ENCODE measurements at places on chromosomes 3 and 15.
A peak's percentile ranks its signal among the peaks of the same experiment; 100 is the strongest.

DNA sequence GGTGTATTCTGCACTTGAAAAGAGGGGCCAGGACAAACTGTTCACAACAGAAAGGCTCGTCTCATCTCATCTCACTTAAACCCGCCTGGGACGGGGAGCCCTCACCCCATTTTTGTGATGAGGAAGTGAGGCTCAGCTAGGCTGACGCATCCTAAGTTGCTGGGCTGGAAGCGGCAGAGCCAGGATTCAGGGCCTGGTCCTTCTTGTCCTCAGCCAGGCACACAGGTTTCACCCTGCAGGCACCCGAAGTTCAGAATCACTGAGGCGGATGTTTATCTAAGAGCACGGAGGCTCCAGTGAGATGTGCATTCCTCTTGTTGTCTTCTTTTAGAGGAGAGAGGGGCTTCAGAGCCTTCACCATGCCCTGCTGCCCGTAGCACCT is 51.1 kb upstream of the PLXNA1 start:
- no peak for DNase-seq

DNA sequence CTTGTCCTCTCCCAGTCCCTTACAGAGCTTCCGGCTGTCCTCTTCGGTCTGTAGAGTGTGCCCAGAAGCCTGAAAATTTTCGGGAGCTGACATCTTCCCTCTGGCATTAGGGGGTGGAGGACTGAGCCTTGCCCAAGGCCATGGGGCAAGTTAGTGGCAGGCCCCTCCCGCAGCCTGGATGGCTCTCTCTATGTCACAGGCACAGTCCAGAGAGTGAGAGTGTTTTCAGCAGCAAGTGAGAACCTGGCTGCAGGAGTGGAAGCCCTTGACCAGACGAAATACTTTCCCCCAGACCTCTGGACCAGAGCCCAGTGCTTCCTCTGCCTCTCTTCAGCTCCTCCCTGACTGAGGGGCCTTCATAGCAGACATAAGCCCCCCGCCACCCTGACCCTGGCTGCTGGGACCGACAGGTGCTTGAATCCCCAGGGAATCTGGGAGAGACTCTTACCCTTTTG is 50.5 kb upstream of the SEC22A start:
- DNase-seq = no peak

DNA sequence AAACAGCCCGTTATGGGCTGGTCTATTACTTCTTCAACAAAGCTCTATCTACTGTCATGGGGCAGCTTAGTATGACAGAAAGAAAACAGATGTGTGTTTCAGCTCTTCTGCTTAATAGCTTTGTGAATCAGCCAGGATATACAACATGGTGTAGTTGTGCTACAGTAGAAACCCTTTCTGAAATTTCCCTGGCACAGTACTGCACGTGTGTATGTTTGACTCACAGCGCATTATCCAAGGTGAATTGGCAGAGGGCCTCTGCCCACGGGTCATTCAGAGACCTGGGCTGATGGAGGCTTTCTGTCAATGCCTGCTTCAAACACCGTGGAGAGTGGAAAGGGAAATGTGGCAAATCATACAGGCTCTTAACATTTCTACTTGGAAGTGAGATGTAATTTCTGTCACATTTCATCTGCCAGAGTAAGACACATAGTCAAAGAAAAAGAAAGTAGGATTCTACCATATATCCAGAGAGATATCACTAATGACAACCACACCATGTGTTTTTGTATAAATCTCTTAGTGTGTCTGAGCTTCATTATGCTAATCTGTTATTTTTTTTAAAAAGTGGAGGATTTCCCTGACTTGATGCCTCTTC is 505.1 kb downstream of the CNTN4 start:
- DNase-seq = no peak

- no peak for DNase-seq
These were observed 18.7 kb downstream of the TNFAIP8L3 start for GRCh38 chr15:51075826-51076523.

DNA sequence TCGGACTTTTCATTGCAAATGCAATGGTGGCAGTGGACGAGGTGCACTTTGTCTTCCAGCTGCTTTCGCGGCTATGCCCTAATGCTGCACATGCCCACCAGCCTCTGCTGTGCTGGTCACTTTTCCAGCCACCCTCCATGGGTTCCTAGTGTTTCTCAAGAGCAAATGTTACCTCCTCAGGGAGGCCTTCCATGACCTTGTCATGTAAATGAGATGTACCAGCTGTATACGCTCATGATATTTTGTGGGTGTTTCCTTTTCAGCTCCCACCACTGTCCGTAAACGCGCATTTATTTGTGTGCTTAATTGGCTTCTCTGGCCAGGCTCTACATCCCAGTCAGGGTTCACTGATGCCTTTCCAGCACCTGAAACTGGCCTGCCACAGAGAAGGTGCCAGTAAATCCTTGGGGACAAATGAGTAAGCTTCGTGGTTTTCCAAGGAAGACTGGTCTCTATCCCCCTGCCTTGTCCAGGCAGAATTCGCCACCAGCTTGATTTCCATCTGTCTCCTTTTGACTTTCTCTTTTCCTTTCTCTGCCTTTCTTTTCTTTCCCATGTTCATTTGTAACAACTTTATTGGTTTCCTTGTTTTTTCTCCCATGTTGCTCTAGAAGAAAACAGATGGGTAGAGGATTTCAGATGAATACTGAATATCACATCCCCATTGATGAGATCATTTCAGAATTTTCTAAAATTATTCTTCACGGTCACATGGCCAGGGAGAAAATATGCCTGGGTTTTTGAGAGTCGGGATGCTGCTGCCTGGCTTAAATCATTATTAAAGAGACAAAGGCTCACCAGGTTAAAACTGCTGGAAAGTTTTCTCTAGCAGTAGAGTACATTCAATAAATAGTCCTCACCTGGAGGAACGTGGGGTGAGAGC is 82.5 kb downstream of the CHST2 start:
- DNase-seq = no peak

GRCh38 chr3:183070892-183071291 is 28.4 kb downstream of the MCCC1 start:
- DNase-seq = no peak

- DNase-seq = no peak
These were observed 10.0 kb upstream of the GRAMD1C start for GRCh38 chr3:113828600-113828999.

DNA sequence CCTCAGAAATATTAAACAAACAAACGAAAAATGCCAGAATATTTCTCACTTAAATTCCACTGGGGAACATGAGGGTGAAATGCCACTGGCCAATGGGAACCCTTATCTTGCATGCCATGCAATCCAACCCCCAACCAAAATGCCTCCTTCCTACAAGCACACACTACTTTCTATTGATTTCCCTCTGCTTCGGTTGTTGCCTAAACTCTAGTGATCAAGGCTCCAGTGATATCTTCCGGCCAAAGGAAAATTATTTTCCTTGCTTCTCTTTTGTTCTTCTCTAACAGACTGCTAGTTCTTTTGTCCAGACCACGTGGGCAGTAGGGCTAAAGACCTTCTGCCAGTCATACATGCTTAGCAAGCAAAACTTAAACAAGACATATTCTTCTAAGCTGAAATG is 115.7 kb downstream of the TMCC1 start:
- DNase-seq = no peak

- DNase-seq = no peak
These were observed 157.5 kb upstream of the FRG2C start for GRCh38 chr3:75506603-75507002.

DNA sequence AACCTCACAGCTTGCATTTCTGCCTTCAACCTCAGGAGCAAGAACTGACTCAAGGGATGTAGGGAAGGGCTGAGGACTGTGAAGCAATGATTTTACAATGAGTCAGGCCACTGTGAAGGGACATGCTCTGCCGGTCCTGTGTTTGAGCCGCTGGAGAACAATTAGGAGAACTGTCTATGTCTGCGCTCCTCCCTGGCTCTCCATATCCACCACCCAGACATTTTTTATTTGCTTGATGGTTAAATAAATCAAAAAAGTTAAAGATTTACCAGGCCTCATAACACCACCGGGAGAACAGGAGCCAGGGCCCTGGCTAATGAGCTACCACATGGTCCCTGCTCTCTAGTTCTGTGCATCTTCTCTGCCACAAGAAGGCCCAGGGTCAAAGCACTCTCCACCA is 29.6 kb downstream of the SEC61A1 start:
- DNase-seq = no peak

DNA sequence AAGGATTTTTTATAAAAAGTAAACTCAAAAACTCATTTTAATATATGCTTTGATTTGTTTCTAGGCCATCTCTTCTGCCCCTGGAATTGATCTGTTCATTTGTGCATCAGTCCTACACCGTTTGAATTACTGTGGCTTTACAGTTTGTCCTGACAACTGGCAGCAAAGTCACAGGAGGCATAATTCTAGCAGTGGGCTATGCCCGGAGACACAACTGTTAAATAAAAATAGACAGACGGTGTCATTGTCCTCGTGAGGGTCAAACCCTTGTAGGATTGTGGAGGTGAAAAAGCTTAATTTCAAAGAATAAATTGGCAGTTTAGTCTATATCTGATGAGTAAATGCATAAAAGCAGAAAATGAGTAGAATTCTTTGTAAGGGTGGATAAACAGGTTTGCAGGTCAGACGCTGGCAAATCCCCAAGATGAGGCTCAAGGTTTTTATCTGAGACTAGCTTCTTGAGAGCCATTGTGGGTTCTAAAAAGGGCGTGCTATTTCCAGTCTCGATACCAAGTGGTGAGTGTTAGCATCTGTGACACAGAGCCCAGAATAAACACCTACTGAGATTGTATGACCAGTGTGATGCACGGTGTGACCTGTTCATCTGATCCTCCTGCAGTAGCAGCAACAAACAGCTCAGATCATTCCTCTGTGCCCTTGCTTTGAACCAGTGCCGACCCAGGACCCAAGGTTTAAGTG is 51.5 kb upstream of the SLCO3A1 start:
- DNase-seq = no peak

DNA sequence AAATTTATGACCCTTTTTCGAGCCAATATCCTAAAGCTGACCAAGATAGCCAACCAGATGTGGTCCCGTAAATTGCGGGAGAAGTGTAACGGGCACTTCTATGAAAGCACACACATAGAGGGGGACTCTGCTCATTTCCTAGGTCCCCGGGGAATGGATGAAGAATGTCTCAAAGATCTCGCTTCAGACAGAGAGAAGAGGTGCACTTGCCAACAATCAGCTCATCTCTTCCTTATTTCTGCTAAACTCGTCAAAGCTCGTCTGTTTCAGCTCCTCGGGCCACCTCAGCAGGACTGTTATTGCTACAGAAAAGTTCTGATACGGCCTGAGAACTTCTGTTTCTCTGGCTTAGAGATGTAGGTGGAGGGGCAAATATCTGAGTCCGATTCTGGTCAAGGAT is 71.8 kb downstream of the TM2D3 start:
- no peak for DNase-seq

DNA sequence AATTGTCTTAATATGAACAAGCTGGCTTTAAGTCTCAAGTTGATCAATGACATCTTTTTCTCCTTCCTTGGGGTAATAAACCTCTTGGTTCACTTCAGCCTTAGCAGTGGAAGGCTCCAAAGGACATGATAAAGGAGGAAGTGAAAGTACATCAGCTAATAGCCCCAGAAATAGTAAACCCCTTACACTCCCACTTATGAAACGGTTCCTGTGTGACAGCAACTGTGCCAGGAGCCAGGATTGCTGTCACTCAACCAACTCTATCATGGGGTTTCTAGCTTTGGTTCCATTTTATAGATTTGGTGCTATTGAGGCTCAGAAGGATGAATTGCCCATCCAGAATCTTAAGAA is 216.7 kb downstream of the ABHD5 start:
- DNase-seq = no peak

DNA sequence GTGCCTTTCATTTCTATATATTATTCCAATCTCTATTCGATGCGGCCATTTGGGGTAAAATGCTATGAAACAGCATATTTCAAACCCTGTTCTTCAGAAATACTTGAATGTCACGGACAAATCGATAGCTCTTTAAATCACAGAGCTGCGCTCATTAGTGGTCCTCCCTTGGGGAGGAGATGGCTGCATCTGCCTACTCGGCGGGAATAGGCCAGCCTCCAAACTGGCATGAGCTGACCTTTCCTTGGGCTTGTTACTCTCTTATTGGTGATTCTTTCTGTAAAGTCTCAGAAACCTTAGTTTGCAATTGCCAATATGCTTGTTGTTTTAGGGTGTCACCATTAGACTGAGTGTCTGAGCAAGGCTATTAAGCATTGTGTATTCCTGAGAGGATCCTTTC is 120.9 kb downstream of the BDH1 start:
- DNase-seq = no peak

DNA sequence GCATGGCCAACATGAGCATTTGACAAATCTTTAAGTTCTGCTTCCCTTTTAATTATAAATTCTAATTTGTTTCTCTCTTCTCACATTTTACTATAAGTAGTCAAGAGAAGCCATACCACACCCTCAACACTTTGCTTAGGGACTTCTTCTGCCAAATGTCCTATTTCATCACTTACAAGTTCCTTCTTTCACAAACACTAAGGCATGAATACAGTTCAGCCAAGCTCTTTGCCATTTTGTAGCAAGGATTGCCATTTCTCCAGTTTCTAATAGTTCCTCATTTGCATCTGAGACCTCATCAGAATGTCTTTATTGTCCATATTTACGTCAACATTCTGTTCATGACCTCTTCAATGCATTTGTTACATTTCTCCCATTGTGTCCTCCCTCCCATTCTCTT is 29.4 kb downstream of the SLC22A14 start:
- DNase-seq = no peak

- no peak for DNase-seq
These were observed 740.5 kb downstream of the EPHA3 start for GRCh38 chr3:89847955-89848354.

GRCh38 chr3:150253622-150254021 is 154.5 kb upstream of the TSC22D2 start:
- peak; percentile 82 for DNase-seq

DNA sequence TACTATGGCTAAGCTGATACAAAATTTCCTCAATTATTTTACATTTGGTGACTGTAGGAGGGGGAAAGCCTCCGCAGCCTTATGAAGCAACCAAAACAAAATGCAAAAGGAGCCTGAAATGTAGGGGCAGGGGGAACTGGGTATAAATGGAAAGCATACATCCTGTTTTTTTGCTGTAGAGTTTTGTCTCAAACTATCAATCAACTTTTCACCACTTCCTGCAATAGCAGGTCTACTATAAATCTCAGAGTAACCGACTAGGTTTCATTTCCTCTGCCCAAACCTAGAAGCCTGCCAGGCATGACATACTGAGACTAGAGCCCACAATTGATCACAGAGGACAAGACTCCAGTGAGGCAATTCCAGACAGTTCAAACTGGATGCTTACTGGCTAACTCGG is 91.3 kb downstream of the SHQ1 start:
- no peak for DNase-seq

DNA sequence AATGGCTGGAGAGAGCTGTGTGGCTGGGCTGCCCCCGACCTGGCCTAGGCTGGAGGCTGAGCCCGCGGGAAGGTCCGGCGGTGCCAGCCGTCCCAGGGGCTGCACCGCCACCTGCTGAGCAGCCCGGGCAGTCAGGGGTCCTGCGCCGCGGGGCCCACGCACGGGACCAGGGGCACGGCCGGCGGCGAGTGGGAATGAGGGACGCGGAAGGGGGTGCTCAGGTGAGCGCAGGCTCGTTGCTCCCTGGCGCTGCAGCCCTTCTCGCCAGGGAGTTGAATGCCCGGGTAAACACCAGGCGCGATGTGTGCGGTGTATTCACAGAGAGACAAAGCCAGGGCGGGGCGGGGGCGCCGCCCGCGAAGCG is 666 bp upstream of the SEMA3F start:
- DNase-seq = no peak

Measured in right lobe of liver (tissue), 6 donors.